ENCODE measurements at places on chromosomes 2 and 18.

GRCh38 chr2:62457556-62457955 is 48.4 kb downstream of the TMEM17 start:
- no peak for DNase-seq

DNA sequence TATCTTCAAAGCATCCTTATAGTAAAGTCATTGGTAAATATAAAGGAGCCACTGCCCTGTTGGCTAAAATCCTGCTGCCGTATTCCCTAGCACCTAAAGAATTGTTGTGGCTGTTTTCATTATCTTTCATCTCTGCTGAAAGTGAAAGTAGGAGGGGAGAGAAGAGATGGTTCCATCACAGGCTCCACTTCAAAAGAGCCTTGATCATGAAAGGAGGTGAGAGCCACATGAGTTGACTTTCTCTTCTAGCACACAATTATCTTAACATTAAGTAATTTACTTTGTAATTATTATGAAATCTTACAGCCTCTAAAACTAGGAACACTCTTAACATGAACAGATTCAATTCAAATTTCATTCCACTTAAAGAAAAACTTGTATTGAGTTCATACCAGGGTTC is 1050.9 kb upstream of the LRRTM1 start:
- DNase-seq: no peak

GRCh38 chr18:12048010-12048826 is 45.4 kb upstream of the ANKRD62 start:
- DNase-seq: no peak

DNA sequence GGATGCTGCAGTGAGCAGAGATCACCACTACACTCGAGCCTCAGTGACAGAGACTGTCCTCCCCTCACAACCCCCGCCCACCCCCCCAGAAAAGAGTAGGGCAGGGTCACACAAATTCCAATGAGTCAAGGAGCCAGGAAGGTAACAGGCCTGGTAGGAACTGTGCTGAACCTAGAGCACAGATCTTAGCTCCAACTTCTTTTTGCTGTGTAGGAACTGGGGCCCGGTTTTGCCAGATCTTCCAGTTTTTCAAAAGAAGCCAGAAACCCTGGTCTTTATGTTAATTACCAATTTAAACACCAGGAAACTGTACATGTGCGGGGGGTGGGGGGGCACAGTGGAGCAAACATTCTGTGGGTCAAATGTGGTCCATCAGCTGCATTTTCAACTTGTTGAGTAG is 71.0 kb downstream of the PRPF40A start:
- DNase-seq: no peak

DNA sequence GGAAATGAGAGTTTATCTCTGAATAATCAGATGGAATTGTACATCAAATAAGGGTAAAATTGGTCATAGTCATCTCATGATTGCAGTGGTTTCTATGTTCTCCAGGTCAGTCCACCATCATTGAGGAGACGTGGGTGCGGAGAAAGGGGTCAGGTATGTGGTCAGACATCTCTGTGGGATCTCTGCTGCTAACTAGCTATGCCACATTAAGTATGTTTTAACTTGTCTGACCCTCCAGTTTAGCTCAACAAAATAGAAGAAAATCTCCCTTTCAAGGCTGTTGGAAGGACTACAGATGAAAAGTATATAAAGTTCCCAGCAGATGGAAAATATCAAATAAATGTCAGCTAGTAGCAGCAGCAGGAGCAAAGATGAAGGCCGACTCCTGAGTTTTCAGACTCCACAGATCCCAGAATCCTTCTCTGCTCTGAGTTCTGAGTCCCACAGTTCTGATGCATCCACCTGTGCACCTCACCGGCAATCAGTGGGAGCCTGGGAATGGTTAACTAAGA is 106.6 kb upstream of the CYP1B1 start:
- no peak for DNase-seq

- no peak for DNase-seq
Observed at GRCh38 chr2:62178741-62179271, 17.1 kb upstream of the B3GNT2 start.

GRCh38 chr2:76157531-76157930 is 446.8 kb upstream of the GCFC2 start:
- no peak for DNase-seq

- no peak for DNase-seq
Observed at GRCh38 chr2:214203744-214204289, 207.0 kb upstream of the VWC2L start.

DNA sequence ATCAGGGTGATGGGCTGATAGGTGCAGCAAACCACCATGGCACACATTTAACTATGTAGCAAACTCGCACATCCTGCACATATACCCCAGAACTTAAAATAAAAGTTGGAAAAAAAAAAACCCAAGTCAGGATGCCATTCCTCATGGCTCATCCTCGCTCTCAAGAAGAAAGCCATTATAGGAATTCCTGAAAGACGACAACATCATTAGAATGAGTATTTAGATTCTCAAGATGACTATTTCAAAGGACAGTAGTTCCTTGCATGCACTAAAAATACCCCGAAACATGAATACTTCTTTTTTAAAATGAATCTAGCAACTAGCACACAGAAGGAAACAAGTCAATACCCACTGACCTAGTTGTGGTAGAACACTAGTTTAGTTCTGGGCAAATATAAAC is 285.8 kb upstream of the REV1 start:
- no peak for DNase-seq
